ENCODE measurements at places on chromosomes 5 and 9.
A peak's percentile ranks its signal among the peaks of the same experiment; 100 is the strongest.

- DNase-seq: no peak
Observed at GRCh38 chr5:160649304-160649703, 202.7 kb downstream of the ATP10B start.

DNA sequence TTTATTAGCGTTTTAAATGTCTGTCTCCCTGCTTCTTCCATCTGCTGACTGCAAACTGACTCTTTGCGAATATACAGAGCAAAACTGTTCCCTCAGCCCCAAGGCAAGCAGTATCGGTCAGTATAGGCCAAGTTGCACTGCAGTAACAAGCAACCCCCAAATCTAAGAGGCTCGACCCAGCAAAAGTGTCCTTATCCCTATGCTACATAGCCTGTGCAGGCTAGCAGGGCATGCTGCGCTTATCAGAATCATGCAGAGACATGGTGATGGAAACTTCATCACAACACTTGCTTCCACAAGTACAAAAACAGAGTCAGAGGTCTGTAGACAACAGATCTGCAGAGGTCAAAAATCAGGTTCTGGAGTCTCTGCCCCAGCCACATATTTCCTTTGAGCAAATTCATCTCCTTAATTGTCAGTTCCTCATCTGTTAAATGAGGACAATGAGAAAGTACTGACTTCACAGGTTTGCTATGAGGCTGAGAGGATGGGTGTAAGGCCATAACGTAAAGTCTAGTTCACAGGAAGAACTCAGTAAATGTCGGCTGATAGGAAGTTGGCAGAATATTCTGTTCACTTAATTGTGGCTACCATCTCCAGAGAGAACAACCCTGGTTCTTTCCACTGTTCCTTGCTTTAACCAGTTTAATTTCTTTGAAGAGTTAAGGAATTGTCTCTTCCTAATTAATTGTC, 9.6 kb upstream of the IL17B start:
- DNase-seq: no peak

GRCh38 chr9:30035761-30036160, 2348.7 kb upstream of the ACO1 start:
- DNase-seq: no peak

GRCh38 chr5:28855626-28856025, 1817.2 kb upstream of the CDH9 start:
- DNase-seq: no peak

- DNase-seq: no peak
Observed at GRCh38 chr9:112858625-112859147, 32.0 kb downstream of the SLC46A2 start.

DNA sequence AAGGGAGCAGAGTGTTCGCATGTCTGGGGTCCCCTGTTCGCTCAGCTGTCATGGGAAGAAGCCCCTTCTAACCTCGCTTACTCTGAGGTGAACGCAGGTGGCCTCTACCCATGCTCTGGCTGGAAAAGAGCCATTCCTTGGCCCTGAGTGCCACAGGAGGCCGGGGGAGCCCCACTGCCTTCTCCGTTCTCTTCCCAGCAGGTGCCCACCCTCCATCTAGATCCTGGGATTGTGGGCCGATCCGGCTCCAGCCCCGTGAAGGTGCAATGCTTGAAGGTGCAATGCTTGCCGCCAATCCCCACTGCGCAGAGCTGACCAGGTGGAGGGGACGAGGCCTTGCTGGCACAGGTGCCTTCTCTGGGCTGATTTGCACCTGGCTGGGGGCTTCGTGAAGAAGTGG, 95.4 kb downstream of the MRPL36 start:
- DNase-seq: no peak

DNA sequence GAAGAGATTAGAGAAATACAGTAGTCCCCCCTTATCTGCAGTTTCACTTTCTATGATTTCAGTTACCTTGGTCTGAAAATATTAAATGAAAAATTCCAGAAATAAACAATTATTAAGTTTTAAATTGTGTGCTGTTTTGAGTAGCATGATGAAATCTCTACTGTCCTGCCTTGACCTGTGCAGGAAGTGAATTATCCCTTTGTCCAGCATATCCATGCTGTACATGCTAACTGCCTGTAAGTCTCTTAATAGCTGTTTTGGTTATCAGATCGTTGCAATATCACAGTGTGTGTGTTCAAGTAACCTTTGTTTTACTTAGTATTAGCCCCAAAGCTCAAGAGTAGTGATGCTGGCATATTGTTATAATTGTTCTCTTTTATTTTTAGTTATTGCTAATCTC, 11.2 kb upstream of the JAK2 start:
- DNase-seq: no peak

DNA sequence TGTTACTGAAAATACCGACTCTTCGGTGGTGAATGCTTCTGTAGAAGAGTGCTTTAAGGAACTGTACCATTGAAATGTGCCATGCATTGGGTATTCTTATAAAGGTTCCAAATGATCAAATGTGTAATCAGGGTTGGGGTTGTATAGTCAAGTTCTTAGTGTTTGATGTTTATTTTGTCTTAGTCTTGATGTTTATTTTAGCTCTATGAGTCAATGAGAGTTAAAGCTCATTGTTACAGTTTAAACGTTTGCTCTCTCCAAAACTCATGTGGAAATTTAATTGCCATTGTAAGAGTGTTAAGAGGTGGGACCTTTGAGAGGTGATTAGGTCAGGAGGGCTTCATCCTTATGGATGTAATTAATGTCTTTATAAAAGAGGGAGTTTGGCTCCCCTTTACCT, 153.0 kb downstream of the FER start:
- no peak for DNase-seq

DNA sequence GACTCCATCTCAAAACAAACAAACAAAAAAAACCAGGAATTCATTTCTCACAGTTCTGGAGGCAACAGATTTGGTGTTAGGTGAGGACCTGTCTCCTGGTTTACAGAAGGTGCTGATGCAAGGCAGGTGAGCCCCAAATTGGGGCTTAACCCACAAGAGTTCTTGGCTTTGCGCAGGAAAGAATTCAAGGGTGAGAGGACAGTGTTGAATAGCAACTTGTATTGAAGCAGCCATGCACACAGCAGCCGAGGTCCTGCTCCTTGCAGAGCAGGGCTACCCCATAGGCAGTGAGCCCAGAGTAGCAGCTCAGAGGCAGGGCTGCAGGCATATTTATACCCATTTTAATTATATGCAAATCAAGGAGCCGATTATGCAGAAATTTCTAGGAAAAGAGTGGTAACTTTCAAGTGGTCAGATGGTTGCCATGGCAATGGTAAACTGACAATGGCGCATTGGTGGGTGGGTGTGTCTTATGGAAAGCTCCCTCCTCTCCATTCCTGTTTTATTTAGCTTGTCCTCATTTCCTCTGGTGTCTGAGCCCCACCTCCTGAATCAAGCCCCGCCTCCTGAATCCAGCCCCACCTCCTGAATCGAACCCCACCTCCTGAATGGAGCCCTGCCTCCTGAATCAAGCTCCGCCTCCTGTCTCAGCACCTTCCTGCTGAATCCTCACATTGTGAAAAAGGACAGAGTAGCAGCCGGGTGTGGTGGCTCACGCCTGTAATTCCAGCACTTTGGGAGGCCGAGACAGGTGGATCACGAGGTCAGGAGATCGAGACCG, 34.5 kb upstream of the COL5A1 start:
- DNase-seq: no peak

- DNase-seq: peak; percentile 59
Observed at GRCh38 chr5:35853631-35854030, 3.1 kb upstream of the IL7R start.

DNA sequence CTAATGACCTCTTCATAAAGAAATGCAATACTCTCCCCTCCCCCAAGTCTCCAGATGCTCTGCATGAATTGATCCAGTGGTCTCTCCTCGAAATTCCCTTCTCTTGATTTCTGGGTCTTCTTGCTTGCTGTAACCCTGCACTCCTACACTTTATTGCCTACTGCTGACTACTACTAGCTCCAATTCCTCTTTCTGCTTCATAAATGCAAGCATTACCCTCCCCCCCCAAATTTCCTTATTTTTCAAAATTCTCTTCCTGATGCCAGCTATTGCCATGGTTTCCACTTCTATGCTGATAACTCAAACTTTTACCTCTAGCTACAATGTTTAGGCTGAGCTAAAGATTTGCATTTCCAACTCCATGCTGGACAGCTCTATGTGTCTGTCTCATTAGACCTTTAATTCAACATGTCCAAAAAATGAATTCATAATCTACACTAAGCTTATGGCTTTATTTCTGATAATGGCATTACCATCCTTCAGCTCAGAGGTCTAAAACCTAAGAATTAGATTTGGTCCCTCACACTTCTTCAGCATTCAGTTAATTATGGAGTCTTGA, 1.4 kb downstream of the ZBTB26 start:
- DNase-seq: no peak
